ENCODE measurements at places on chromosomes 7 and 10.
A peak's percentile ranks its signal among the peaks of the same experiment; 100 is the strongest.

DNA sequence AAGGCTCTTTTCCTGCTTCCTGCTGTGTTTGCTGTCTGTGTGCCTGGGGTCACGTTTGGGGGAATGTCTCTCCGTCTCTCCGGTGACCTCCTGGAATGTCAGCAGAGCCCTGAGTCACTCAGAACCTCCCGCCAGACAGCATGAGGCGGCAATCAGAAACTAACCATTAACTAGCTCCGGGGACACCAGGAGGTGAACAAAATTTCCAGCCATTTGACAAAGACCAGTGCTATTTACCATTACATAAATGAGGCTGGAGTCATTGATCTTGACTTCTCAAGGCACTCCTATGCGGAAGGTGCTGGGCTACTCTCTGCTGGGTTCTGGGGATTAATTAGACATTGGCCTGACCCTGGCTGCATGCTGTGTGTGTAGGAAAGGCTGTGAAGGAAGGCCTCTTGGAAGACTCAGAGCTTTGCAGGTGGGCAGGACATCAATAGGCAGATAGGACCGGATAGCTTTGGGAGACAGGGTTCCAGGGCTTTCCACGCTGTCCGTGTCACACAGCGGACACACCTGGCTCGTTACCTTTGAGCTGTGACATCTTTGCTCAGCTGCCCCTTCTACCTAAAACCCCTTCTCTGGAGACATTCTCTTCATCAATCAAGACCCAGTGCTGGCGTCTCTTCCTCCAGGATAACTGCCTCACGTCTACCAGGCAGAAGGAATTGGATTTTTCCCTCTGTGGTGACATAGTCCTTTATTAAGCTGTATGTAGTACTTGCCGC is 77.0 kb downstream of the PFKFB3 start:
- peak; percentile 33 for DNase-seq

- no peak for DNase-seq
Observed at GRCh38 chr10:53379956-53380355, 607.4 kb upstream of the MBL2 start.

DNA sequence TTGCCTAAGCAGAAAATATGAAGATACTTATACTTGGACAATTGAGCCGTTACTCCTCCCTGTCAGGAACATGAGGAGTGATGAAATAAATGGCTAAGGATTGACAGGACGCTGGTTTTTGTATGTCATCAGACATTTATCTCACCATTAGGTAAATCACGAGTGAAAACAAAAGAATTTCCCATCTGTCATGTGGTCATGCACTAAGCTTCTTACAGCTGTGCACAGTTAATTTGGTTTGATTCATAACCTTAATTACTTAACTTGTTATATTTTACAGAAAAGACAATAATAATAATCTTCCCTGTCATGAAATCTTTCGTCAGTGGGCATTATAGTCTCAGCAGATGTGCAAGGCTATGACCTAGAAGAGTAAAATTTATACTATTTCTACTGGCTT is 266.5 kb downstream of the HGF start:
- DNase-seq: no peak

DNA sequence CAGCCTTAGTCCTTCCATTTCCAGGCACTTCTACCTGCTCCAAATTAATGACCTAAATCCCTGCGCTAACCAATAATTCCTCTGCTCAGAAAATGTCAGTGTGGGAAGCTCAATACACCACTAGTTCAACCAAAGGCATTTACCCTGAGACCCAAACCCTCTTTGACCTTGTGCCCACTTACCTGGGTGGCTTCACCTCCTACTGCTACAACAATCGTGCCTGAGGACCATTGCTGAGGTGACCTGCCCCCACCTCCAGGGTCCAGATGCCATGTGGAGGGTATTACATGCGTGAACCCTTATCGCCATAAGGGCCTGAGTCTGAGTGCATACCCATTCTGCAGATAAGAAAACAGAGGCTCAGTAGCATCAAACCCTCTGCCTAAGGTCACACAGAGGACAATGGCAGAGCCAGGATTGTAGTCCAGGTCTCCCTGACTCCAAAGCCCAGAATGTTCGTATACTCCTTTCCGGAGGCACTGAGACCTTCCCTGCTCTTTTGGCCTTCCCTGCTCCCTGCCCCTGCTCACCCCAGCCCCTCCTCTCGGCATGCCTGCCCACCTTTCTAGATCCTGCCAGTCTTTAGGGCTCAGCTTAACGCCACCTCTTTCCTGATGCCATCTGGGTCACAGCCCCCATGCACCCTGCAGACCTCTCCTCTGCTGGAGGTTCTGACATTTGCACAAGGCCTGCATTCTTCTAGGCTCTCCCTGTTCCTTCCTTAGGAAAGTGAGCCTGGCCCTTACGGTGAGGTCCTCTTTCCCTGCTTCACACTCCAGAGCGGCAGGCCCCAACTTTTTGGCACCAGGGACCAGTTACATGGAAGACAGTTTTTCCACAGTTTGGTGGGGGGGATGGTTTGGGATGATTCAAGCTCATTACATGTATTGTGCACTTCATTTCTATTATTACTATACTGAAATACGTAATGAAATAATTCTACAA is 94.9 kb downstream of the CHST15 start:
- no peak for DNase-seq

GRCh38 chr7:134443396-134444070 is 15.4 kb downstream of the AKR1B1 start:
- DNase-seq: no peak

DNA sequence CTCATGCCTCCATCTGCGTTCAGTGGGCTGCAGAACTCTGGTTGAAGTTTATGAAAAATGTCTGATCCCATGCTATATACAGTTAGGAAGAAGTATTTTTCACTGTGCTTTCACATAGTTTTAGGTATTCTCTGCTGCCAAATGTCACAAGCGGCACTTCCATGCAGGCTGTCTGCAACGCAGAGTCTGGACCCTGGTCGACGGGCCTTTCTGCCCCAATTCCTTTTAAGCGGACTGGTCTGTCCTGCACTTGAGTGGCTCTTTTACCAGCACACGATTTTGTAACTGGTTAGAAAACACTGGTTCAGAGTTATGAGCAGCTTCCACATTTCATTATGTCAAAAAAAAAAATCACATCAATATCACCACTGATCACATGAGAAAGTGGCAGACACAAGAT is 143.0 kb downstream of the DIP2C start:
- no peak for DNase-seq

GRCh38 chr10:113216102-113216501 is 266.1 kb downstream of the TCF7L2 start:
- no peak for DNase-seq

GRCh38 chr10:132974886-132975830 is 32.8 kb upstream of the CFAP46 start:
- DNase-seq: no peak
